MM.1S (cell line): ENCODE measurements at places on chromosomes 3 and 15.

GRCh38 chr15:95830281-95830680 is 500.2 kb upstream of the NR2F2 start:
- no peak for DNase-seq

DNA sequence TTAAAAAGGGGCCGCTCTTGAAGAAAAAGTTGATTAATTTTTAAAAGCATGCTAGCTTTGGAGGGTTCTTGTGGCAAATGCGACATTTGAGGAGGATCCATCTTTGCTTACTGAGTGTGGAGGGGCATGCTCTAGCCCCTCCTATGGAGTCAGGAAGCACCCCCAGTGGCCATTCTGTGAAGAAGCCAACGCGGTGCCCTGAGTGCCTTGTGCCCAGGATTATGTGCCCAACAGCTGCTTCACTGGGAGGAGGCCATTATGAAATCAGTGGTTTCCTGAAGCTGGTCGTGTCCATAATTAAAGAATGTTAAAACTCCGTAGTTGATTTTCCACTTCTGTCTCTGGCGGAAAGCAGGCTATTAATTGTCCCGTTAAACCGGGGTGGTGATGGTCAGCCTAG is 69.1 kb upstream of the TNFAIP8L3 start:
- DNase-seq = no peak

GRCh38 chr3:23685541-23686258 is 120.1 kb upstream of the UBE2E1 start:
- DNase-seq = no peak

DNA sequence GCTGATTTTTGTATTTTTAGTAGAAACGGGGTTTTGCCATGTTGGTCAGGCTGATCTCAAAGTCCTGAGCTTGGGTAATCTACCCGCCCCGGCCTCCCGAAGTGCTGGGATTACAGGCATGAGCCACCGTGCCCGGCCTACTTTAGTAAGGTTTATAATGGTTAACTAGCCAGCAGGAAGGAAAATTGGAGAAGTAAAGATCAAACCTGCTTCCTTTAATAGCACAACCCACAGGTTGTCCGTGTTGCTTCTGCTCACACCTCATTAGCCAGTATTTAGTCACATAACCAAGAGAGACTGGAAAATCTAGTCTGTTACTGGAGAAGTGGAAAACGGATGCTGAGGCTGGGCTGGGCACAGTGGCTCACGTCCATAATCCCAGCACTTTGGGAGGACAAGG is 51.9 kb upstream of the TBL1XR1 start:
- no peak for DNase-seq

DNA sequence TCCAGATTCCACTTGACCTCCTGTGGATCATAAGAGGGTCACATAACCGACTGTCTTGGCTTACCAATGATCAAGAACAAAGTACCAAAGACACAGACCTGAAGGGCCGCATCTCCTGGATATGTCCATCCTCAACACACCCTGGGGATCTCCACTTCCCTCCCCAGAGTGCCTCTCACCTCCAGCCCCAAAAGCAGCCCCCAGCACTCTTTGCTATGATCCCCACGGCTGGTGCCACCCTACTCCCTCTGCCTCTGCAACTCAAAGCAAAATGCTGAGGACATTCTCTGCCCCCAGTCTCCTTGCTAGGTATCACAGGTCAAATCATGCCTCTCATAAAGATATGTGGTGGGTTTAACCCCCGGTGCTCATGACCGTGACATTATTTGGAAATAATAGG is 32.7 kb downstream of the SLCO2A1 start:
- DNase-seq = no peak

- no peak for DNase-seq
Observed at GRCh38 chr3:154953538-154953937, 126.6 kb upstream of the MME start.

DNA sequence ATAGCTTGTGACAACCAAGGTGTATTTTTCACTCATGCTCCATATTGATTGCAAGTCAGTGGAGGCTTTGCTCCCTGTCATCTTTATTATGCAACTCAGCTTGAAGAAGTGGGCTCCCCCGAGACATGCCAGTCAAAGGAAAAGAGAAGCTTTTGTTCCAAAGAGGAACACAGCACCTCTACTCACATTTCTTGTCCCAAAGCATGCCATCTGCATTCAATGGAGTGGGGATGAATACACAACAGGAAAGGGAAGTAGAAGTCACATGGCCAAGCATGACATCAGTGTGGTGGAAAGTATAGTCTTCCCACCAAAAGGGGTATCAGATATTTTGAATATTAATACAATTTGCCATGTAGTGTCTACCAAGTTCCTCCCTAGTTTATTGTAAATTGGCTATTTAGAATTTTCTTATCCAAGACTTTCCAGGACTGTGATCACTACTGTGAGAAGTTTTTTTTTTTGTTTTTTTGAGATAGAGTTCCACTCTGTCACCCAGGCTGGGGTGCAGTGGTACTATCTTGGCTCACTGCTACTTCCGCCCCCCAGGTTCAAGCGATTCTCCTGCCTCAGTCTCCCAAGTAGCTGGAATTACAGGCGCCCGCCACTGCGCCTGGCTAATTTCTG is 114.5 kb downstream of the GMPS start:
- DNase-seq = no peak

- DNase-seq = no peak
Observed at GRCh38 chr3:134903837-134904236, 108.8 kb downstream of the EPHB1 start.

DNA sequence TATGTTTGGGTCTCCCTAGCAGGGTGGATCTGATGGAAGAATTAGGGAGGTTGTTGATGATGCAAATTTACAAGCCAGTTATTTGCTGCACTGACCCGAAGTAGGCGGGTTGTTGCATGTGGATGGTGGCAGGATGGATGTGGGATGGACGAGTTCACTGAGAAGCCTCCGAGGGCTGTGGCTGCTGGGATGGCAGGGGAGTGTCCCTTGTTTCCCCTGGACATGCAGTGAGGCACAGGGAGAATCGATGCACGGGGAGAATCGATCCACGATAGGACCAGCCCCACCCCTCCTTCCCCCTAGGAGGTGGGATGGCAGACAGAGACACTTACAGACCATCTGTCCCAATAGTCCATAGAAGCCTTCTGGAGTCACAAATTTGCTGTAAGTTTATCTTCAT is 31.0 kb upstream of the KLF13 start:
- no peak for DNase-seq

GRCh38 chr3:143763564-143764162 is 84.6 kb downstream of the SLC9A9 start:
- no peak for DNase-seq

GRCh38 chr3:168073842-168074605 is 21.7 kb downstream of the GOLIM4 start:
- no peak for DNase-seq
